ENCODE measurements at places on chromosomes 3 and 15.

GRCh38 chr15:69467636-69468035 lies 15.0 kb downstream of the RPLP1 start:
- DNase-seq: no peak

DNA sequence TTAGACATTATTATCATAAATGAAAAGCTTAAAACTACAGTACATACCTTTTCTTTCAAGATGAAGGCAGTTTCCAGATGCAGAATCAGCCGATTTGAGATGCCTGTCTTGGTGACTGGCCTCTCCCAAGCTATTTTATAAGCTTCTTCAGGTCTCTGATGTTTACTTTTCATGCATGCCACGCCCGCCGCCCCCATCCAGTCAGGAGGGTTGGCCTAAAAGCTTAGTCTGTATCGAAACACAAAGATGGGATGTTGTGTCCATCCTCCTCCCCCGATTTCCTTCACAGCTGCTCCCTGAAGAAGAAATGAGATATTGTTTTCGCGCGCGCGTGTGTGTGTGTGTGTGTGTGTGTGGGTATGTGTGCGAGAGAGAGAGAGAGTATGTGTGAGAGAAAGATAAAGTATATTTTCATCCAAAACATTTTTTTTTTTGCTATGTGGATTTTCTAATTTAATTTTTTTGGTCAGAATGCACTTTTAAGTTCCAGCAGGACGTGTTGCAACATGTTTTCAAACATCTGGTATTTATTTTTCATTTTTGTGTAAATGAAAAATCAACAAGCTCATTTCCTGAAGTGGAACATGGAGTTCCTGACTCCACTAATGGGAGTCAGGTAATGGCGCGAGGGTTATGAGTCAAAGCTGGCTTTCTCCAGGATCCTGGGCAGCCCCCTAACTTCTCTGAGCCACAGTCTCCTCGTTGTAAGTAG lies at the start of gene APOD:
TSS of gene APOD (minus strand) at position 110 of the 712 bp plus-strand sequence. CDS start 4,479 bp downstream, outside the sequence.
- DNase-seq: no peak

- peak; percentile 16 for DNase-seq
These were observed 115.8 kb upstream of the FLNB start for GRCh38 chr3:57892423-57892822.

GRCh38 chr3:30428251-30428650 lies 178.2 kb upstream of the TGFBR2 start:
- DNase-seq: no peak

DNA sequence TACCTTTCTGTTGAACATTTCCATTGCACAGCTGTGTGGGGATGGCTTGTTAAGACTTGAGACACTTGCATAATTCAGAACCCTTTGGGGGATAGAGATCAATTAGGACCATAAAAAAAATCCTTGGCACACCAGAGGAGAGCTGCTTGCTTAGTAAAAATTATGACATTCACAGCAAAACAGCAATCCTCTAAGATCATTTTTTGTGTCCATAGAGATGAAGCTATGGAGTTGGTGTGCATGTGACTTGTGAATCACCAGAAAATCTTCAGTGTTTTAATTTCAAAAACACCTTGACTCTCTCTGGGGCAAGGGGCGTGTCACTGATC lies 7.7 kb downstream of the COL8A1 start:
- no peak for DNase-seq

DNA sequence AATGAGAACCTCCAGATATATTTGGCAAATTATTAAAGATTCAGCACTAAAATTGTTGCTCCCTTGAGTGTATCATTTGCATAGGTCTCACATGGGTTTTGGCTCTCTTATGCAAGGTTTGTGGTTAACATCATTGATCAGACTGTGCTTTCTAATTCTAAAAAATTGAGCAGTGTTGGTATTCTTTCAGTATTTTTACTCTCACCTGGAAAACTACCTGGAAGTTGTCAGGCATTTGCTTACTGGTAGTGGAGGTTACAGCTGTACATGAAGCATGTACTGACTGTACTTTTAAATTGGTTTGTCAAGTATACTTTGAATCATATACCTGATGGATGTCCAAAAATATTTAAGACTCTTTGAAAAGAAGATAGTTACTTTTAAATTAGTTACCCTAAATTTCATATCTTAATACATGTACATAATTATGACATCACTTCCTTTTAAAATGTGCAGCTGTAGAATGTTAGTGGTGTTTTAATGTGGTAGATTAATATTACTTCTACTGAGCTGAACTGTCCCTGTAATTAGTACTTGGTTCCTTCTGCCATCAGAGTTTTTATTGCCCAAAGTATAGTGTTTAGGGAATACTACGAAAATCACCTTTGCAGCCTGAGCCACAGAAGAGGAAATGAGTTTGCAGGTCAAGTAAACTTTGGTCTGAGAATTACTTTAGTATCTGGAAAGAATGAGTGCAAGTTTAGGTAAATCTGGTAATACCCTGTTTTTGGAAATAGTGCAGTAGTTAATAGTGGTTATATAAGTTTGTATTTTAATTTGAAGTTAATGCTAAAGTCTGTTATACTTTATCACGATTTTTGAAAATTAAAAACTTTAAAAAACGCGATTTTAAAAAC lies 2.8 kb downstream of the CHD2 start:
- peak; percentile 57 for DNase-seq

DNA sequence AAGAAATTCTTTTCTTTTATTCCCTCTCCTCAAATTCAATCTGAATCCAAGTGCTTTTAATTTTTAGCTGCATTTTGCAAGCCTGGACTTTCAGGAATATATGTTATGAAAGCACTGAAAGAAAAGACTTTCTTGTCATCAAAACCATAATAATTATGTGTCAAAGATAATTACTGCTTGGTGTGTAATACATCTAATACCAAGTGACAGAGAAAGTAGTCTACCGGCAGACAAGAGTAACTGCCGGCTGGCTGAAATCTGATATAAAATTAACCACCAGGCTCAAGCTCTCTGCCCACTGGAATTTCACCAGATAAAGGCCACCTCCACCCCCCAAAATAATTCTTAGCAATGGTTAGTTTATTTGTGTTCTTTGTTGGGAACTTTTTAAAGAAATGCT lies 220.9 kb upstream of the CDIN1 start:
- no peak for DNase-seq

DNA sequence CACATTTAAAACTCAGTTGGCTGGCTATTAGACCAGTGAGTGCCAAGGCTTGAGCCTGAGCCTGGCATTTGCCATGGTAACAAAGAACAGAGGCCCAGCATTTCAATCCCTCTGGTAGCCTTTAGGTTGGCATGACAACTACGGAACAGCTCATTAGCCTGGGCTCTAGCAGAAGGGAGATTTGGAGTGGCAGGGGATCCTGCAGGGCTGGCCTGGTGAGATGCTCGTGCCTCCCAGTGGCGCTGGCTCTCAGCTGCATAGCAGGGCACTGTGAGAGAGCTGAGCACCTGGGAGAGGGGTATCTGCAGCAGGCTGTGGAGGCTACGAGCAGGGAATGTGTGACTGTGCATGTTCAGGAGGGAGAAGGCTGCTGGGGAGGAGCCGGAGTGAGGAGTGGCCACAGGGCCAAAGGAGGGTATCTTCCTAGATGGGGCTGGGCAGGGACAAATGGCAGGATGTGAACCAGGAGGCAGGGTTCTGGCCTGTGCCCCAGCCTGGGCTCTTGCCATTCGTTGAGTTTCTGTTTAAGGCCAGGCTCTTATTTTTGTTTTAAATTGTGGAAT lies 5.6 kb upstream of the ABTB1 start:
- no peak for DNase-seq

DNA sequence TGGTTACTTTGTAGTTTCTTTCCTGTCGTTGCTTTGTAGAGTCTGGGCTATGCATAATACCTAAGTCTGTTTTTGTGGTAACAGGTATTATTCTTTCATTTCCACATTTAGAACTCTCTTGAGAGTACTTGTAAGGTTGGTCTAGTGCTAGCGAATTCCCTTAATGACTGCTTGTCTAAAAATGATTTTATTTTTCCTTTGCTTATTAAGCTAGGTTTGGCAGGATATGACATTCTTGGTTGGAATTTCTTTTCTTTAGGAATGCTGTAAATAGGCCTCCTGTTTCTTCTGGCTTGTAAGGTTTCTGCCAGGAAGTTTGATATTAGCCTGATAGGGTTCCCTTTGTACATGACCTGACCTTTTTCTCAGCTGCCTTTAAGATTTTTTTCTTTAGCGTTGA lies 70.1 kb upstream of the SGO1 start:
- DNase-seq: no peak

All from common myeloid progenitor, CD34-positive (primary cell).